SIG-M5 (cell line): ENCODE measurements at places on chromosomes 16 and 17.

GRCh38 chr16:89116341-89117226, 22.9 kb downstream of the ACSF3 start:
- DNase-seq, result no peak

DNA sequence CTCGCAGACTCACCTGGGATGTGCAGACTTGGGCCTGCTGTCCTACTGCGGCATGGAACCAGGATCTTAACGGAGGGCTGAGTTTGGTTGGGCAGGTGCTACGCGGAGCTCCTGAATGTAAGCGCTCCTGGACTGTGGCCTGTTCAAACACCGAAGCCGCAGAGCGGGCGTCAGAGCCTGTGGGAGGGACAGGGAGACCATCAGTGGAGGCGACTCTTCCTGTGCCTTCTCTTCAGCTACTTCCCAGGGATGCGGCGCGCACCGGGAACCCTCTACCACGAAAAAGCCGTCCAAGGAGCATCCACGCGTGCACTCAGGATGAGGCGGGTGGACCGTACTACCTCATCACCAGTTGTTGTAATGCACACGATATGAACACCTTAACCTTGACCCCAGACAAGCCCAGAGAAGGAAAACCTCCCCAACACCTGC, 2.0 kb downstream of the USP36 start:
- DNase-seq, result no peak

GRCh38 chr17:9798724-9799123, 7.3 kb upstream of the DHRS7C start:
- no peak for DNase-seq

DNA sequence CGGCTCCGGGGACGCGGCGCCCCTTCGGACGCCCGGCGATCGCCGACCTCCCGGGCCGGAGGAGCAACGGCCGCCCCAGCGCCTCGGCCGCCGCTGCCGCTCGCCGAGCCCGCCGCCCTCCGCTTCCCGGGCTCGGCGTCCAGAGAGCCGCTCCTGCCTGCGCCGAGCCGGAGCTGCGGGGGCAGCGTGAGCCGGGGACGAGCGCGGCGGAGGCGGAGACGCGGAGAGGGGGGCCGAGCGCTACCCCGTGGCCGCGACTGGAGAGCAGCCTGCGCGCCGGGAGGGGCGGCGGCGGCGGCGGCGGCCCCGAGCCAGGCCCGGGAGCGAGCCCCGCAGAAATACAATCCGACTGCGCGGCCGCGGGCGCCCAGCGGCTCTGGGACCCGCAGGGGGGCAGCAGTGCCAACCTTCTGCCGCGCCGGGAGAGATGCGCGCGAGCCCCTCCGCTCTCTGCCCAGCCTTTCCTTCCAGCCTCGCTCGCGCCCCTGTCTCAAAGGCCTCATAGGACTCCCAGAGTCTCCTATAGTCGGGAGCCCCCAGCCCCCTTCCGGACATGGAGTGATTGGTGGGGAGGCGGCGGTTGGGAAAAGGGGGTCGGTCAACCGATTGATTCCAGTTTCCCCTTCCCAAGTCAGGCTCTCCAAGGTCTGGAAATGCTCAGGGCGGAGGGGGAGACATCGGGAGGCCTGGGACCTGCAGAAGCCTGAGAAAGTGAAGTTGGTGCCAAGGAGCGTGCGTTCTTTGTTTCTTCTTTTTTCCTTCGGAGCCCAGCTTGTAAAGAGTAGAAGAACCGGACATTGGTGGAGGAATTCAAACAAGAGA, 1.0 kb upstream of the SDK2 start:
- no peak for DNase-seq

- DNase-seq, result no peak
Measured at GRCh38 chr16:56832768-56833167, 32.2 kb upstream of the SLC12A3 start.

DNA sequence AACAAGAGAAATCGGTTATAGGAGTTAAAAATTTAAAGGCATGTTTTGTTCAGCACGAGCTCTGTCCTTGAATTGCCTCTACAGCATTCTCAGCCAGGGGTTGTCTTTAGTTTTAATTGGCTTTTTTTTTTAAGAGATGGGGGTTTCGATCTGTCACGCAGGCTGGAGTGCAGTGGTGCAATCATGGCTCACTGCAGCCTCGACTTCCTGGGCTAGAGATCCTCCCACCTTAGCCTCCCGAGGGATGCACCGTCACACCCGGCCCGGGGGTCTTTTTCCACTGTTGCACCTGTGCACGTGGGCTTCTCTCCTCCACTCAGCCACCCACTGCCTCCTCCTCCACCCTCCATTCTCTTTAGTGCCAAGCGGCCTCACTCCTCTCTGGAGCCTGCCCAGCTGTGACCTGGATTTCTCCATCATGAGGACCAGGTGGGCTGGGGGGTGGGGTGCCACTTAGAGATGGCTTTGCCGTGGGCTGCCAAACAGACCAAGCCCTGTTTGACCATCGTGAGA, 106.8 kb upstream of the SEC14L1 start:
- no peak for DNase-seq

GRCh38 chr16:82773018-82773417, 146.2 kb downstream of the CDH13 start:
- DNase-seq, result no peak

- no peak for DNase-seq
Measured at GRCh38 chr16:84355149-84355548, 13.2 kb upstream of the ATP2C2 start.

GRCh38 chr17:81480140-81481072, 32.2 kb downstream of the ACTG1 start:
- no peak for DNase-seq

- DNase-seq, result no peak
Measured at GRCh38 chr17:14095631-14096030, 26.3 kb downstream of the COX10 start.

- no peak for DNase-seq
Measured at GRCh38 chr16:72969812-72970211, 78.1 kb downstream of the ZFHX3 start.

DNA sequence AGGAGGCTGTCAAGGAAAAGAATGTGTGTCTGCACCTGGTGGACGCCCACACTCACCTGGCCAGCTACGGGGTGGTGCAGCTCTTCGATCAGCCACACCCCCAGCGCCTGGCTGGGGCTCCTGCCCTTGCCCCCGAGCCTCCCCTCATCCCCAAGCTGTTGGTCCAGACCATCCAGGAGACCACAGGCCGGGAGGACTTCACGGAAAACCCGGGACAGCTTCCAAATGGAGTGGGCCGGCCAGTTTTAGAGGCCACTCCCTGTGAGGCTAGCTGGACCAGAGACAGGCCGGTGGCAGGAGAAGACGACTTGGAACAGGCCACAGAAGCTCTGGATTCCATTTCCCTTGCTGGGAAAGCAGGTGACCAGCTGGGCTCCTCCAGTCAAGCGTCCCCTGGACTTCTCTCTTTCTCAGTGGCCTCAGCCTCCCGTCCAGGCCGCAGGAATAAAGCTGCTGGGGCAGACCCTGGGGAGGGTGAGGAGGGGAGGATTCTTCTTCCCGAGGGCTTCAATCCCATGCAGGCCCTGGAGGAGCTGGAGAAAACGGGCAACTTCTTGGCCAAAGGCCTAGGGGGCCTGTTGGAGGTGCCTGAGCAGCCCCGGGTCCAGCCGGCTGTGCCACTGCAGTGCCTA, 2.2 kb downstream of the WDR81 start:
- DNase-seq, result no peak

GRCh38 chr16:4380119-4381063, 8.7 kb downstream of the VASN start:
- DNase-seq, result no peak

- no peak for DNase-seq
Measured at GRCh38 chr16:85750146-85750826, 610 bp downstream of the C16orf74 start.

- no peak for DNase-seq
Measured at GRCh38 chr17:72111336-72111923, 9.4 kb upstream of the SOX9 start.

- no peak for DNase-seq
Measured at GRCh38 chr16:31874366-31875111, 932 bp downstream of the ZNF267 start.

- no peak for DNase-seq
Measured at GRCh38 chr16:88349903-88350900, 32.6 kb upstream of the ZNF469 start.

GRCh38 chr16:81530296-81530721, 85.7 kb downstream of the CMIP start:
- no peak for DNase-seq

GRCh38 chr17:80984749-80985148, 6.9 kb upstream of the CHMP6 start:
- no peak for DNase-seq

DNA sequence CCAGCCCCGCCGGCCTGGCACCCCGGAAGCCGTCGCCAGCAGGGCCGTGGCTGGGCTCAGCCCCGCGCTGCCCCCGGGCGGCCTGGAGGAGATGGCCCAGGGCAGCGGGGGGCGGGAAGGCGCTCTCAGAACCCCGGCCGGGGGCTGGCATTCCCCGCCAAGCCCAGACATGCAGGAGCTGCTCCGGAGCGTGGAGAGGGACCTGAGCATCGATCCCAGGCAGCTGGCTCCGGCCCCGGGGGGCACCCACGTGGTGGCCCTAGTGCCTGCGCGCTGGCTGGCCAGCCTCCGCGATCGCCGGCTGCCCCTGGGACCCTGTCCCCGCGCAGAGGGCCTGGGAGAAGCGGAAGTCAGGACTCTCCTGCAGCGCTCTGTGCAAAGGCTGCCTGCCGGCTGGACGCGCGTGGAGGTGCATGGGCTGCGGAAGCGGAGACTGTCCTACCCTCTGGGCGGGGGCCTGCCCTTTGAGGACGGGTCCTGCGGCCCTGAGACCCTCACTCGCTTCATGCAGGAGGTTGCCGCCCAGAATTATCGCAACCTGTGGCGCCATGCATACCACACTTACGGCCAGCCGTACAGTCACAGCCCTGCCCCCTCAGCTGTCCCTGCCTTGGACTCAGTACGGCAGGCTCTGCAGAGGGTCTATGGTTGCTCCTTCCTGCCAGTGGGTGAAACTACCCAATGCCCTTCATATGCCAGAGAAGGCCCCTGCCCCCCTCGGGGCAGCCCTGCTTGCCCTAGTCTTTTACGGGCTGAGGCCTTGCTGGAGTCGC, 551 bp downstream of the WDR81 start:
- no peak for DNase-seq

DNA sequence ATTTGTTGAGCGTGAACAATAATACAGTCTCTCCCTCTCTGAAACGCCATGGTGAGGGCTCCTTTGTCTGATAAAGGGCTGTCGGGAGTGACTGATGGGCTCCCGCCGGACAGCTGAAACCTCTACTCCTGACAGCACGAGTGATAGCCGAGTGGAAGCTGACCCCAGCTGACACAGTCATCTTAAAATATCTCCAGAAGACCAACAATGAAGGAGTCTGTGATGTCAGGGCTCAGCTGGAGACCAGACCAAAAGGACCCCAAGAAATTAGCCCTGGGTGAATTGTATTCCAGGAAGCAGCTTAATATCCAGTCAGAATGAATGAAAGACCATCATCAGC, 22.4 kb downstream of the CCDC182 start:
- DNase-seq, result no peak

GRCh38 chr16:48081656-48082055, 74.1 kb downstream of the ABCC12 start:
- no peak for DNase-seq

- DNase-seq, result no peak
Measured at GRCh38 chr16:86086471-86086870, 187.5 kb downstream of the IRF8 start.

- no peak for DNase-seq
Measured at GRCh38 chr17:9684955-9685621, 39.8 kb downstream of the USP43 start.

- DNase-seq, result no peak
Measured at GRCh38 chr16:12456355-12456754, 347.3 kb downstream of the CPPED1 start.

GRCh38 chr17:27985736-27986399, 56.6 kb upstream of the NLK start:
- DNase-seq, result no peak

DNA sequence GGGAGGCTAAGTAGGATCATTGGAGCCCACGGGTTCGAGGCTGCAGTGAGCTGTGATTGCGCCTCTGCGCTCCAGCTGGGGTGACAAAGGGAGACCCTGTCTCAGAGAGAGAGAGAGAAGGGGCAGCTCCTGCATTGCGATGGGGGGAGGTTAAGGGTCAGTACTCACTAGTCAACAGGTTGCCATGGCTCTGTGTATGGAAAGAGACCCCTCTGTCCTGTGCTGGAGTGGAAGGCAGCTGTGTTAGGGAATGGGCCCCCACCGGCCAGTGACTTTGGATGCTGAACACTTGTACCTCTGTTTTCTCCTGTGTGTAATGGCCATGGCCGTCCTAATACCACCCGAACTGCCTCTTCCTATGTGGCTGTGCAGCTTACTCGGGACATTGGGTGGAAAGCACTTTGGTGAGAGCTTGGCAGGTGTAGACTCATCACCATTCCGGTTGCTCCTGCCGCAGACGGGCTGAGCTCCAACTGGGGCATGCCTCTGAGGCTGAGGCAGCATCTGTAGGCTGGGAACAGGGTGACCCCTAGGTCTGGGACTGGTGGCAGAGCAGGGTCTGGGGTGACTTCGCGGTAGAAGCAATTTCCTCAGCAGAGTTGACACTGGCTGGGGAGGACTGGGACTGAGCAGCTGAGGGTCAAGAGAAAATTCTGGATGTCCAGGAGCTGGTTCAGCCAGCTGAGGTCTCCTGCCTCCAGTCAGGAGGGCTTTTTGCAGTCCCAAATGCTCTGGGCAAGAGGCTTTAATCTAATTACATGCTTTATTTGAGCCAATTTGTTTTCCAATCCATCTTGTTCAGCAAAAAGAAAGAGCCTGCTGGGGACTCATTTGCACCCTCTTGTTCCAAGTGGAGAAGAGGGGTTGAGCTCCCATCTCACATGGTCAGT, 184.5 kb downstream of the NTN1 start:
- no peak for DNase-seq

- DNase-seq, result no peak
Measured at GRCh38 chr17:82661717-82662683, 13.8 kb upstream of the WDR45B start.

DNA sequence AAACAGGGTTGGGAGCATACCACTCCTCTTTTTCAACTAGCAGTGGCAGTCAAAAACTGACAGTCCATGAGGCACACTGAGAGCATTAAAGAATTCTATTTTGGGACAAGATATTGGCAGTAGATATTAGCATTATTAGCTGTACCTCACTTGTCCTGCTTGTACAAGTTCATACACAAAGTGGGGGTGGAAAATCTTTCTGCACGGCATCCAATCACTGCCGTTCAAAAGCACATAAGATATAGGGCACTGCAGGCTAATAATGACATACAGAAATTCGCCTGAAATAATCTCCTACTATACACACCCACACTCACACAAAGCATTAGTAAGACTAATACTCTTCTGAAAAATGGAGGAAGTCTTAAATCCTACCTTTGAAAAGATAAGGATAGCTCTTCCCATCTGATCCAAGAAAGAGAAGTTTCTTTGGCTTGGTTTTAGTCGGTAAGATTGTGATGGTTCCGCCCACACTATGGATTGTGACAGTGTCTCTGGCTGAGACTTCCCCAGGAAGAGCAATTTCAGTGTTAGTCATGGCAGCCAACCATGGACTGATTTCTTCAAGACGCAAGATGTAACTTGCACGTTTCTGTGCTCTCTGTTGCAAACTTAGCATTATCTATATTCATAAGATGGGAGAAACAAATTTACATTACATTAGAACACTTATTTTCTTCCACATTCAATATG, 40.6 kb upstream of the ARL6IP1 start:
- no peak for DNase-seq

GRCh38 chr17:28385037-28385400, 13.5 kb downstream of the SARM1 start:
- DNase-seq, result no peak

GRCh38 chr17:65537845-65538674, 23.4 kb downstream of the AXIN2 start:
- no peak for DNase-seq

GRCh38 chr17:4480929-4481898, 17.5 kb upstream of the SPNS2 start:
- DNase-seq, result no peak

- DNase-seq, result no peak
Measured at GRCh38 chr16:75219838-75220237, 1.1 kb downstream of the CTRB1 start.
